ENCODE measurements at places on chromosomes 3 and 15.
A peak's percentile ranks its signal among the peaks of the same experiment; 100 is the strongest.

DNA sequence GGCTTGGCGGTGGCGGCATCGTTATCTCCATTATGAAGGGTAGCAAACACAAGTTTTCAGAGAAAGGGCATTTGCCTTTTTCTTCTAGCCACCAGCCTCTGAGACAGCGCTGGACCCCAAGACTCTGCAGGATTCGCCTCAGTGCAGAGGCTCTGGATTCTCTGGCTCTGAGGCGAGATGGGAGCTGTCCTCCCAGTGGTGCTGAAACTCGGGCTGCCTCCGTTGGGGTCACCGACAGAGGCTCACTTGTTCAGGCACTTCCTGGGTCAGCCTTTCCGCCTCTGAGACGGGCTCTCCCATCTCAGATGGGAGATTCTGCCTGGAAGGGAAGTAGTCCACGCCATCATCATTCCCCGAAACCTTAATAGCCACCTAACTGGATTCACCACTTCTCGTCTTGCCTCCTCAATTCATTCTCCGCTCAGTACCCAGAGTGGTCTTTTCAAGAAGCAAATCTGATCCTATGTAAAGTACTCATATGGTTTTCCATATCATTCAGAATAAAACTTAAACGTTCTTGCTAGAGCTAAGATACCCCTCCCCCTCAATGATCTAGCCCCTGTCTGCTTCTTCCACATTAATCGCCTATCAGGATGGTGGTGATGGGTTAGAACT, 76.9 kb downstream of the RHCG start:
- peak; percentile 62 for DNase-seq

DNA sequence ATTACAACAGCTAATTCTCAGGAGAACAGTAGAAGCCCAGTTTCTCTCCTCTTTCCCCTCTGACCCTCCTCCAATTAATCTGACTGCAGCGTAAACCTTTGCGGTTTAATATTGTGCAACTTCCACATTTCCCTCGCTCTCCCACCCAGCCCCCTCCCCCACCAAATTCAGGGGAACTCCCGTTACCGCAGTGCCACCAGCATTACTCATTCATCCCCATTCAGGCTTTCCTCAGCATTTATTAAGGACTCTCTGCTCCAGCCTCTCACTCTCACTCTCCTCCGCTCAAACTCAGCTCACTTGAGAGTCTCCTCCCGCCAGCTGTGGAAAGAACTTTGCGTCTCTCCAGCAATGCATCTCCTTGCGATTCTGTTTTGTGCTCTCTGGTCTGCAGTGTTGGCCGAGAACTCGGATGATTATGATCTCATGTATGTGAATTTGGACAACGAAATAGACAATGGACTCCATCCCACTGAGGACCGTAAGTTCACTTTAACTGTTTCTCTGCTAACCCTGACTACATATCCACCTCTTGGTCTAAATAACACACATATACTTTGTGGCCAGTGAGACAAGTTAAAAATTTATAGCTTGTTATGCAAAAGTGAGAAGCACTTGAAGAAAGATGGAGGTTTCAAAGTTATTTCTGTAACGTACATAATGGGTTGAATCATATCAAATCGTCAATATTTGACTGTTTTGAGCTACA, at the start of gene PTX3:
Gene PTX3, plus strand, starts transcription at position 268 of the 709 bp plus-strand sequence. Its CDS starts 84 bp downstream, at position 352.
- DNase-seq, result no peak

- DNase-seq, result no peak
These were observed 86.6 kb upstream of the ADAMTSL3 start for GRCh38 chr15:83567318-83567717.

- no peak for DNase-seq
These were observed 84.9 kb downstream of the SMAD6 start for GRCh38 chr15:66786708-66787488.

GRCh38 chr3:15610082-15610759, 8.7 kb downstream of the BTD start:
- DNase-seq, result no peak

GRCh38 chr15:44598892-44599291, 61.9 kb downstream of the EIF3J start:
- no peak for DNase-seq

- DNase-seq, result no peak
These were observed 41.0 kb downstream of the MEGF11 start for GRCh38 chr15:66212563-66212921.

GRCh38 chr3:172333692-172334457, 114.4 kb downstream of the GHSR start:
- DNase-seq, result no peak

GRCh38 chr15:85496551-85497171, 116.3 kb downstream of the AKAP13 start:
- no peak for DNase-seq

- no peak for DNase-seq
These were observed 344.4 kb upstream of the C2CD4B start for GRCh38 chr15:62509395-62509958.

GRCh38 chr3:55731741-55732140, 244.6 kb upstream of the WNT5A start:
- DNase-seq, result no peak

- DNase-seq, result no peak
These were observed 720.5 kb upstream of the ALCAM start for GRCh38 chr3:104646196-104646595.

DNA sequence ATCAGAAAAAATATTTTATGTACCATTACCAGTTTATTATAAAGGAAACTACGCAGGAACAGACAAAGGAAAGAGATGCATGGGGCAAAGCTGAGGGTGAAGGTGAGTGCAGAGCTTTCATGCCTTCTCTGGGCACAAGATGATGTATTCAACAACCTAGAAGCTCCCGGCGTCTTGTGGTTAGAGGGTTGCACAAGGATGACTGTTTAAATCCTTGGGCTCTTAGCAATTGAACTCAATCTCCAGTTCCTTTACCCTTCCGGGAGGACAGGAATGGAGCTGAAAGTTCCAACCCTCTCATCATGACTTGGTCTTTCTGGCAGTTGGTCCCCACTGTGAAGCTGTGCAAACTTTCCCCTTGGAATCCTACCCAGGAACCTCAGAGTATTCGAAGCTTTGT, 542.0 kb downstream of the EPHA3 start:
- DNase-seq, result no peak

DNA sequence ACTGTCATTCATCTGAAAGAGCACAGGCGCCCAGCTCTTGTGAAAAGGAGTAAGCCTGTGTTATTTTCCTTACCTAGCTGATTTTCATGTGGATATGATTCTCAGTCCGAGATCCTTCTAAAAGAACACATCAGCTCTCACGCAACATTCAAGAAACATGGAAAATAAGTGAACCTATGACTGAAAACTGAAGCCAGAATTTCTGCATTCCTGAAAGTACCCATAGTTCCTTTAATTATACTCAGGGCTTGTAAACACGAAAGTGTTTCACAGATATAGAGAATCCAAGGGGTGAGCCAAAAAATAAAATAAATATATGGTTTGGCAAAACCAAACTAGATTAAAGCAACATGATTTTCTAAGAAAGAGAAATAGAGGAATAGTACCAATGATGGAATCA, 100.8 kb upstream of the CHMP2B start:
- DNase-seq, result no peak

- no peak for DNase-seq
These were observed 35.5 kb downstream of the ARRDC4 start for GRCh38 chr15:97995881-97996603.

GRCh38 chr3:88863196-88863595, 244.2 kb upstream of the EPHA3 start:
- no peak for DNase-seq

- DNase-seq, result no peak
These were observed 371.4 kb downstream of the SOX2 start for GRCh38 chr3:182083112-182083511.

GRCh38 chr3:40287248-40287647, 22.3 kb upstream of the EIF1B start:
- no peak for DNase-seq

DNA sequence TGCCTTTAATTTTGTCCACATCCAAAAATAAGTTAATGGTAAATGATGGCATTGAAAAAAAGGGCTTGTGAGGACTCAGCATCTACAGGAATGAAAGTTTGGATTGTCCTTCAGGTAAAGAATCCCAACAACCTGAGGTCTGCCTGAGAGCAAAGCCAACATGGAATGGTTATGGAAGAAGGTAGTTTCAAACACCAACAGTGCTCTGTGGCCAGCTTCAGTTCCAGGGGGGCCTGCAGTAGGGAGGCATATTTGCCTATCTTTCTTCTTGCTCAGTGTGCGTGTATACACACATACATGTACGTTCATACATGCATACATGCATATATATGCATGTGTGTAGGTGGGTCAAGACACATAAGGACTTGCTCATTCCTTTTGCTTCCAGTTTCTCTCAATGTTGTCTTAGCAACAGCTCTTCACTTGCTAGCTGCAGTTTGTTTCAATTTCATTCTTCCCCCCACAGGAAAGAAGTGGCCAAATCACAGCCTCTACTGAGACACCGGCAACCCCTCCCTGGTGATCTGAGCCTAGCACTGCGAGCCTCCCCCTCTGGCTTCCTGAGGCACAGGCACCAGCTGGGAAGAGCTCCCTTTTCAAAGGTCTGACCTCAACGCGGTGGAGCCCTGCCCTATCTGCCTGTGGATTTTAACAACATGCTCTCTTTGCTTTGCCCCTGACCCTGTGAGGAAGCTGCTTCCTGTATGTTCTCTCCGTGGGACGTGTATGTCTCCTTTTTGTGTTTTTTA, 146.2 kb downstream of the KLF13 start:
- no peak for DNase-seq

GRCh38 chr15:73957785-73958184, 31.5 kb downstream of the LOXL1 start:
- no peak for DNase-seq

DNA sequence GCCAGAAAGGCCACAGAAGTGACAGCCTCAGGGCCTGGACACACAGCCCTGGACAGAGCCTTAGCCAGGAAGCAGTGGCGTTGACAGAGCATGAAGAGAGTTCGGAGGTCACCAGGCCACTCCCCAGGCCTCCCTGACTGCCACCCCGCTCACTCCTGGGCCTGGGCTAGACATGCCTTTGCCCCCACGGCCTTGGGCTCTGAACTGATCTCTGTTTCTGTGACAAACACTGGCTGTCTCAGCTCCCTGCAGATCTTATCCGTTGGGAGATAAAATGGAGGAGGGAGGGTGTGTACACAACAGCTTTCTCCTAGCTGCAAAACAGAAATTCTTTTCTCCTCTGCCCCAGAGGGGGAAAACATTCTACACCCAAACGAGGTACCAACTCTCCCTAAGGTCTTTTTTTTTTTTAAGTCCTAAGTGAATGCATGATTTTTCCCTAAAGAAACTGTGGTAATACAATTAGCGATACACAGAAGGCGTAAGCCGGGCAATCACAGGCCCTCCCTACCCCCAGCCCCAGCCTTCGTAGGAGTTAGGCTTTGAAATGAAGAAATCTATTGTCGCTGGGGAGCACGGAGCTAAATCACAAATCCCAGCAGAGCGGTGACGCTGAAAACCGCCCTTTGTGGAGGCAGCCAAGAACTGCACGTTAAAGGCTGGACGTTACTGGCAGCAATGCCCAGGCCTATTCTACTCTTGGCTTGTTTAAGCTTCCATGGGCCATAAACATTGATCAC, 45.0 kb downstream of the SRGAP3 start:
- no peak for DNase-seq

DNA sequence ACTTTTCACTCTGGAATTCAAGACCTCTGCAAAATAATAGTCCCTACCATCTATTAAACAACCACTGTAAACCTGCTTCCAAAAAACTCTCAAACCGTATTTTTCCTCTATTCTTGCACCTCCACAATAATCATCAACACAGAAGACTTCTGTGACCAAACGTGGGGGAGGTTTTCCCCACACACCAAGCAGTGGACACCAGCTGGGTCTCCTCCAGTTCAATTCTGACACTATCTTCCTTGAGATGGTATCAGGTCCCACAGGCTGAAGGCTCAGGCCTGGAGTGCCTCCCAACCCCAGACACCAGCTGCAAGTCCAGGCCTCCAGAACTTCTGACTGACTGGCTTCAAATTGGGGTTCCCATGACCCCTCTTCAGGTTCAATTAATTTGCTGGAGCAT, 89.6 kb upstream of the RAP2B start:
- DNase-seq, result no peak

DNA sequence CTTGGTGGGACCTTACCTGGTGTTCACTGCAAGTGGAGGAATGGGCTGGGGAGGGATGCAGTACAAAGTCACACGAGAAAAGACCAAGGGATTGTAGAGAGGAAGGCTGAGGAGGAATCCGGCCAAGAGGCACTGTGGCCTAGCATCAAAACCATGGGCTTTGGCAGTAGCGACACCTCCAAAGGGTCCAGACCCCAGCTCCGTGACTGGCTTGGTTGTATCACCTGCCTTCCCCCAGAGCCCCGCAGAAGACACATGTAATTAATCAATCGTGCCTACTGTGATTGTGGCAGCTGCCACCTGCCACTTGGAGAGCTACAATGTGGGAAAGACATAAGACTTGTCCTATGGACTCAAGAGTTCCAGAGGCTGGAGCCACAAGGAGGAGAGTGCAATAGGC, 54.7 kb downstream of the ST8SIA2 start:
- DNase-seq, result no peak

DNA sequence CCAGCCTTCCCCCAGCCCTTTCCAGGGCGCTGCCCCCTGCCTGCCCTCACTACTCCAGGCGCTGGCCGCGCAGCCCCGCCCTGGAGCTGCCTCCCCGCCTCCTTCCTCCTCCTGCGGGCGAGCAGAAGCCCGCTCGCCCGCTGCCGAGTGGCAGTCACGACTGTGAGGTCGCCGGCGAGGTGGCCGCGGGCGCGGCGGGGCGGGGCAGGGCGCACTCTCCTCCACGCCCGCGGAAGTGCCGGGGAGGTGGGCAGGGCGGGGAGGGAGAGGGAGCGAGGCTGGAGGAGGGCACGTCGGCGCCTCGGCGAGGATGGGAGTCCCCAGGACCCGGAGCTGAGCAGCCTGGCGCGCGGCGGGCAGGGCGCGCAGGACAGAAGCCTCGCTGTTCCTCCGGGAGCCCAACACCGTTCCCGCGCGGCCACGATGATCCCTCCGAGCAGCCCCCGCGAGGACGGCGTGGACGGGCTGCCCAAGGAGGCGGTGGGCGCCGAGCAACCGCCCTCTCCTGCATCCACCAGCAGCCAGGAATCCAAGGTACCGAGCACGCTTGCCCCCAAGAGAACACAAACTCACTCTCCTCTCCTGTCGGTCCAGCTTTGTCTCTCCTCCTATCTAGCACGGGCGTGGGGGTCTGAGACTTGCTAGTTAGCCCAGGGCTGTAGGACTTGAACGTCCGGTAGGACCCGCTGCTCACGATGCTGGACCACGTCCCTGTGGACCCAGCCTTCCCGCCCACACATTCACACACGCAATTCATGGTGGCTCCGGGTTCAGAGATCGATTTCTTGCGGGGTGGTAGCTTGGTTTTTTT, at the start of gene STAC:
Gene STAC, plus strand, starts transcription at position 284 of the 811 bp plus-strand sequence. Its CDS starts 140 bp downstream, at position 424.
- no peak for DNase-seq

GRCh38 chr3:147945968-147946519, 536.9 kb downstream of the ZIC1 start:
- DNase-seq, result no peak

- DNase-seq, result no peak
These were observed 75.3 kb upstream of the RPL35A start for GRCh38 chr3:197874653-197875052.

Data from stimulated activated effector memory CD8-positive, alpha-beta T cell treated with anti-CD3 and anti-CD28 coated beads, Interleukin-12 subunit alpha, Interleukin-12 subunit beta, amount 100 ng/mL, for 72 hours (primary cell).